Activated T-cell treated with anti-CD3 and anti-CD28 coated beads, Interleukin-2, amount 50 U/mL, for 24 hours (primary cell): ENCODE measurements at places on chromosomes 2 and 18.

- DNase-seq, result no peak
Measured at GRCh38 chr2:170340693-170341068, 162.7 kb downstream of the MYO3B start.

GRCh38 chr2:38185012-38185491, 109.1 kb upstream of the CYP1B1 start:
- no peak for DNase-seq

GRCh38 chr2:229909090-229909489, 12.7 kb downstream of the TRIP12 start:
- DNase-seq, result no peak

- no peak for DNase-seq
Measured at GRCh38 chr2:168626647-168627046, 170.6 kb downstream of the CERS6 start.

GRCh38 chr2:239341840-239342239, 59.0 kb downstream of the HDAC4 start:
- no peak for DNase-seq

DNA sequence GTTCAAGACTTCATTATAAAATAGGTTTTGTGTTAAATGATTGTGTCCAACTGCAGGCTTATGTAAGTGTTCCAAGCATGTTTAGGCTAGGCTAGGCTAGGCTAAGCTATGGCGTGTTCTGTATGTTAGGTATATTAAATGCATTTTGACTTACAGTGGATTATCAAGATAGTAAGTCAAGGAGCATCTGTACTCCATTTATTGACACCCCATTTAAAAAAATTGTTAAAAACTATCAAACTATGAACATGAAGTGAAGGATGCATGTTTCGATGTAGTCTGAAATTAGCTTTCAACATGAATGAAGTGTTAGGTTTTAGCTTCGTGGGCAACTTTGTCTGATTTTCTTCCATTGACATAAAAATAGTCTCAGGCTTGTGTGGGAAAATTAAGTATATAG, 290.5 kb downstream of the PARD3B start:
- no peak for DNase-seq

DNA sequence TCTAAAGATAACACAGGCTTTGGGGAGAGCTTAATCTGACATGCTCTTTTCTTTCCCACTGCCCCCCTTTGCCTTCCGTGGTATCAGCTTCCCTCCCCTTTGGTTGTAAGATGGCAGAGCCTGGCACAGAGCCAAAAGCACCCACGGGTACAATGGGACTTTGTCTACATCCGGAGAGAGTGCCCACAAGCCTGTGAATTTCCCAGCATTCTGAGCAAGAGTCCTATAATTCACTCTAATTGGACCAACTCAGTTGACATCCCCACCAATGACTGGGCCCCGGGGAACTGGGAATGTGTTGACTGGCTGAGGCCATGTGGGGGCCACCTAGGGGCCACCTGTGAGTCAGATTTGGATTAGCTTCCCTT, 20.1 kb upstream of the C2orf72 start:
- no peak for DNase-seq

- DNase-seq, result no peak
Measured at GRCh38 chr2:231144896-231145295, 20.1 kb upstream of the HTR2B start.

- DNase-seq, result no peak
Measured at GRCh38 chr18:8188184-8188583, 421.1 kb upstream of the RAB12 start.

- DNase-seq, result no peak
Measured at GRCh38 chr2:67232936-67233335, 164.2 kb upstream of the ETAA1 start.

GRCh38 chr2:18980104-18980785, 378.2 kb downstream of the OSR1 start:
- DNase-seq, result no peak

DNA sequence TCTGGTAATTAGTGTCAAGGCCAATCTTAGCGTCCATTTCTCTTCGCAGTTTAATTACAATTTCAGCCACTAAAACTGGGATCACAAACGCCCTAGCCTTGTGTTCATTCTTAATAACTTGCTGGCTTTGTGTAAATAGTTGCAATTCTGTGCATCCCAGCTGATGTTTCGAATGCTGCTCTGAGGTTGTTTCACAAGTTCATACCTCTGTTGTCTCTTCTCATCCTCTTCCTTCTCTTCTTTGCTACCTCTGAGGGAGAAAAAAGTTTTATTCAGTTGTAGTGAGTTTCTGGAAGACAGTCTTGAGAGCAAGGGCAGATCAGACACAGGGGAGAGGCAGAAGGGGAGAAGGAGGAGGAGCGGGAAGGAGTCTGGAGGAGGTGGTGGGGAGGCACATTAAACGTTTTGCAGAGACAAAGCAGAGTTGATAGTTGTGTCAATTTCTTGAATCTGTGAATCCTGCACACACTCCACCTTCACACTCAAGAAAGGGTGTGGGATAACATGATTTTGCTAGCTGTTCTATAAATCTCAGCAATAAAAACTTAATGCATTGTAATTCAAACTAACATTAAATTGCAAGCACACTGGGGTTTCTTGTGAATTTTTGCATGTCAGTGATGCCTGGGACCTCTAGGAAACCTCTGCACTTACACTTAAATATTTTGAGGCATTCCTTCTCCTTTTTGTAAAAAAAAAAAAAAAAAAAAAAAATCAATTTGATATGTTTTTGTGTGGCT, 6.8 kb downstream of the MEIS1 start:
- no peak for DNase-seq

DNA sequence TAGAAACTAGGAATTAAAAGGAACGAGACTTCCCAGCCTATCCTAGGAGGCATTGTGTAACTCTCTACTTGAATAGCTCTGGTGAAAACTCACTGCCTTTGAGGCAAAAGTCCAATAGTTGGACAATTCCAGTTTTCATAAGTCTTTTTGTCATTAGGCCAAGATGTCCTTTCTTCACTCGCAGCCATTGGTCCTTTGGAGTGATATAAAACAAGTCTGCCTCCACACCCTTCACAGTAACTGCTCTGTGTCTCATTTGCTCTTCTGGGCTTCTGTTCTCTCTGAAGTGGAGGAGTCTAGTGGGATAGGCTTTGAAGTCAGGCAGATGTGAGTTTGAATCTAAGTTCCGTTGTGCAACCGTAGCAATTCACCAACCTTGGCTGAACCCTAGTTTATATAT, 28.2 kb downstream of the ANTXR1 start:
- DNase-seq, result no peak

GRCh38 chr2:127659408-127660290, 13.7 kb downstream of the GPR17 start:
- no peak for DNase-seq

DNA sequence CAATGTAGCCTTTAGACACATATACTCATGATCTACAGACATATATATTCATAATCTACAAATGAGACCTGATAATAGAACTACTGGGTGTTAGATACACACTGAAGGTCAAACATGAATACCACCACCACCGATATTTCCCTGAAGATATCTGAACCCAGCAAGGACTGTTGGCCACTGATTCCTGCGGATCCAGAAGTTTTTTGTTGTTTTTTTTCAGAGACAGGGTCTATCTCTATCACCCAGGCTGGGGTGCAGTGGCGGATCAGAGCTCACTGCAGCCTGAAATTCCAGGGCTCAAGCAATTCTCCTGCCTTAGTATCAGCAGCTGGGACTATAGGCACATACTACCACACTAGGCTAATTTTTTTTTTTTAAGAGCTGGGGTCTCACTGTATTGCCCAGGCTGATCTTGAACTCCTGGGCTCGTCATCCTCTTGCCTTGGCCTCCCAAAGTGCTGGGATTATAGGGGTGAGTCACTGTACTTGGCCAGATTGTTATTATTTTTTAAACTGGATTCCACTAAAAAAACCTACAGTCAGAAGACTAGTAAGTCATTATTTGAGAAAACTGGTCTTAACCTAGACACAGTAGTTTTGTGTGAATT, 1.8 kb downstream of the METTL5 start:
- DNase-seq, result no peak

DNA sequence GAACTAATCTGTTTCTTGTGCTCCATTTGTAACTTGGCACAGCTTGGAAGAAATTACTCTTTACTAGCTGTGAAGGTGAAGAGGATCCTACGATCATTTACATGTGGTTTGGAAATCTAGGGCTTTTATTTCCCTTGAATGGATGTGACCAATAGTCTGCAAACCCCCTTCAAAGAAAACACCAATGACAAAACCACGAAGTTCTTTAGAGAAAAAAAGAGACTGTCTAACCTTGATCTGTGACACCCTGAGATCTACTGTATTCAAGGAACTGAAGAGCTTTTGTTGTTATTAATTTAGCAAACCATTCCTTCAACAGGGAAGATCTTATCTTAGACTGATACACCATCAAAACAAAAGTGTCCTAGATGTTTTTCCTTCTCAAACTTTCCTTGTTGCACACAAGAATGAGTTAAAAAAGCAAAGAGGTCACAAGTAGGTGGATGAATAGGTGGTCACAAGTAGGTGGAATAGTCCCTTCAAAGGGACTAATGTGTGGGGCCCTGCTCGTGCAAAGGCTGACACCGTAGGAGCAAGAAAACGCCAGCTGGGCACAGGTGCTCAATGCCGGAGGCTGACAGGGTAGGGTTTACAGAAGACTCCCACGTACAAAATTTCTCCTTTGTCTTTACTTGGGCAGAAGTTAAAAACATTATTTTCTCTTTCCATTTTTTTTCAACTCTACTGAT, 95.6 kb upstream of the ITGB6 start:
- no peak for DNase-seq

DNA sequence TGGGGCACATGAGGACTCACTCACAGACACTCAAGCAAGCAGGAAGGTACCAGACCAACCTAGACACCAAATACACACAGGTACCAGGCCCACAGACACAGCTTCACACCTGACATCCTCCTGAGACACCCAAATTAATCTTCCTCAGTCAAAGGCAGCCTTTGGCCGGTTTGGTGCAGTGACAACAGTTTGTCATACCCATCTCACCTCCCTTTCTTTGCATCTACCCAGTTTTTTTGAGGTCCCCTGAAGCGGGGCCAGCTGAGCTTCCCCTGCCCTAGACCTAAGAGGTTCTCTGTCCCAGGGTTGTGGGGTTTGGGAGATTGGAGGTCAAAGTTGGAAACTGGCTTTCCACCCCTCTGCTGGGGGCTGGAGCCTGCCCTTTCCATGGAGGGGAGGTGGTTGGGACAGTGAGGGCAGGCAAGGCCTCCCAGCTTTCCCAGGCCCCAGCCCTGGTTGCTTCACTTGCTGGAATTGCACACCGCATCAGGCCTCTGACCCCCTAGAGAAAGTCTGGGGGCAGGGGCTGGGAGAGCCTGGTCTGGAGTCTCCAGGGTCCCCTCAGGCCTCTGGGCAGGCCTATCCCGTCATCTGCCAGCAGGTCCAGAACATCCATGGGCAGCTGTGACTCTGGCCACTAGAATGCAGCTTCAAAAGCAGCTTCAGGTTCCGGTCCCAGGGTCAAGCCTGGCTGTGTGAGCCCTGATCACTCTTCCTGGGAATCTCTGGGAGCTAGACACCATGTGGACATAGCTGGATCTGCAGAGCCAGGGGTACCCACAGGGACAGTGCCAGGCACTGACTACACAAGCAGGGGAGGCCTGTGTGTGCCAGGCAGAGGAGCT, 12.5 kb upstream of the TEX261 start:
- DNase-seq, result no peak

DNA sequence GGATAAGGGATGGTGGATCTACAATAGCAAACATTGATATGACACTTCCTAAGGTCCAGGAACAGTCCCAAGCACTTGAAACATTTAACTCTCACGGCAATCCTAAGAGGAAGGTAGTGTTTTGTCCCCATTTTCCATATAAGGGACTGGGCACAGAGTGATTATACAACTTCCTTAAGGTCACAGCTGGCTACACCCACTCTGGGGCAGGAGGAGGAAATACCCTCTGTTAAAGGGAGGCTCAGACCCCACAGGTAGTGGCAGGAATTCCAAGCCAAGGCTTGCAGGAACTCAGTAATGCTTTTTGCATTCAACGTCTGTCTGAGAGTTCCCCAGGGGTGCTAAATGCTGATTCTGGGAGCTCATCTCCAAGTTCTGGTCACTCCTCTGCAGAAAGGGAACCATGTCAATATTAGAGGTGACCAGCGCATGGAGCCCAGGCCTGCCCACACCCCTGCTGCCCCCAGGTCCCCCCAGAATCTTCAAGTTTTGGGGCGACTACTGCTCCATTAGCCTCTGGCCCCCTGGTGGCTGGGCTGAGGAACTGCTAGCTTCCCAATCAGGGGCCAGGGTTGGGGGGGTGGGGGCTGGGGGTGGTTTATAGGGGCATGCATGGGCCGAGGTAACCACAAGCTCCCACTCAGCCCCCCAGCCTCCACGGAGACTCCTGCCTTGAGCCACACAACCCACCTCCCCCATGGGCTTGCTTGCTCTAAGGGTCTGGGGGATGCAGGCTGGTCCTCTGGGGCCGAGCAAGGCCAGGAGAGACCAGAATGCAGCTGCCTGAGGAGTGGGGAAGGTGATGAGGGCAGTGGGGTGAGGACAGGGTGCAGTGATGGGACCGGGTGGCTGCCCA, 11.1 kb downstream of the OBSL1 start:
- DNase-seq, result peak; percentile 47

DNA sequence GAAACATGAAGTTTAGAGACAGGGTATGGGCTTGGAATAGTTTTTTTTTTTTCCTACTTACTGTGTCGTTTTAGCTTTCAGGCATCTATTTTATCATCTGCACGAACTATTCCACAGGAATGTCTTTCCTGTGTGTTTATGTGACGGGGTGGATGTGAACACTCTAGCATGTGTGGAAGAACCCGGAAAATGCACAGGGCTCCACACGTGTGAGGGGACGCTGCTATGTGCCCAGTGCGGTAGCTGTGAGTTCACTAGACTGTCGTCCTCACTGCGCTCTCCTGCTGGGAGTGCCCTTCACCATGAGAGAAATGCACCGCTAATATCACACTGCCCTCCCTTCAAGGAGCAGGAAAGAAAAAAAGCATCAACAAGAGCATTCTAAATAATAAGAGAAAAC, 250.8 kb upstream of the PXDN start:
- no peak for DNase-seq

- DNase-seq, result no peak
Measured at GRCh38 chr2:240196716-240197461, 56.4 kb upstream of the OTOS start.

DNA sequence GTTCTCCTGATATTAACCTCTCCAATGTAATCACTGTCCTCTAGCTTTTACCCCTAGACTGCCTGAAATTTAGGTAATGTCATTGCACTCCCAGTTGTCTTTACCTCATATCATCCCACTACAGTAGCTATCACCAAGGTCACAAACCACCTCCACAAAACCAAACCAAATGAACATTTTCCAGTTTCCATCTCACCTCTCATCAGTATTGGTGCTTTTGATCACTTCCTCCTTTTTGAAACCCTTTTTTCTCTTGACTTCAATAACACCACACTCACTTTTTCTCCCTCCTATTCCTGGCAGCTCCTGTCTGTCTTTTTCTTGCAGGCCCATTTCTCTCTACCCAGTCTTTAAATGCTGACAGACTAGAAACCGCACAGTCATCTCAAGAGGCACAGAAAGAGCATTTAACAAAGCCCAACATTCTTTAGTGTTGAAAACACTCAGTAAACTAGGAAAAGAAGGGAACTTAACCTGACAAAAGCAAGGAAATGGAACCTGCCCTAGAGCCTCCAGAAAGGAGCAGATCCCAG, 95.9 kb upstream of the SIX2 start:
- DNase-seq, result no peak
